ENCODE measurements at places on chromosomes 2 and 18. TPM values are rescaled to one million over a fixed set of nuclear protein-coding genes. Genes with fewer than 3 reads are reported as not detected.

Gene TRIM43
- total RNA-seq, result not detected

Gene PRSS56
- total RNA-seq, result not detected

Gene RDH14
- total RNA-seq, result 17.1 TPM

Gene SKA1
- 22.5 TPM for total RNA-seq

Gene NEU2
- total RNA-seq, result not detected

Gene ABHD1
- 0.56 TPM for total RNA-seq

Gene DNER
- total RNA-seq, result 1.1 TPM

Gene DBI
- 222 TPM for total RNA-seq

Gene ALLC
- not detected for total RNA-seq

Gene PXDN
- total RNA-seq, result not detected

Gene HNRNPA3
- total RNA-seq, result 212 TPM

Gene IMMT
- 86.7 TPM for total RNA-seq

Gene MRO
- not detected for total RNA-seq

Gene TEX44
- not detected for total RNA-seq

Data from Calu3 (cell line).